Stimulated activated CD8-positive, alpha-beta memory T cell treated with anti-CD3 and anti-CD28 coated beads, Interleukin-12 subunit alpha, Interleukin-12 subunit beta, amount 100 ng/mL, for 4 hours (primary cell): ENCODE measurements at places on chromosomes 7 and 10.

DNA sequence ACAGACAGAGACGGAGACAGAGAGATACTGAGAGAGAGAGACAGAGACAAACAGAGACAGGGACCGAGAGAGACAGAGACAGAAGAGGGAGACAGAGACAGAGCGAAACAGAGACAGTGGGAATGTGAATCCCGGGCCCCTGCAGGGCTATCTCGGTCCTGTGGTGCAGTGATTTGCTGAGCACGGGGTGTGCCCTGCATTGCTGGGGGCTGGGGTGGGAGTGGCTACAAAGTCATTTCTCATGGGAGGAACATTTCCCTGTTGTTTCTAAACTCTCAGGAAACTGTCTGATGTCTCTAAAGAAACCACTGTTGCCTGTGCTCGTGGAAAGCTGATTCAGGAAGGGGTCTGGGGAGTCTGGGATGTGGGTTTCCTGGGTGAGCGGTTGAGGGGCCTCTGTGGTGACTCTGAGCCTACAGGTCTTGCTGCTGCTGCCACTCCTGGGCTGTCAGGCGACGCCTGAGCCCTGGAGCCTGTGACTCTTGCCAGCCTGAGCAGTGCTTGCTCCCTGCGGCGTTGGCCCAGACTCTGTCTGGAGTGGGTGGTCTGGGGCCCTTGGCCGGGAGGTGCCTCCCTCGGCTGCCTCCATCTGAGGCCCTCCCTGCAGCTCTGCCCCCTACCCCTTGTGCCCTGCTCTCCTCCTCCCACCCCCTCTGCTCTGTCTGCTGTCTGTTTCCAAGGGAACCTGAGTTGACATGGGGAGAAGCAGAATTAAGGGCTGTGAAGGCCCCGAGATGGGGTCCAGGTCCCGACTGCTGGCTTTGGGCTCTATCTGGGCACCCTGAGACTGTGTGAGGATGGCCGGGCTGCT is 292.0 kb downstream of the WDR37 start:
- DNase-seq = no peak

GRCh38 chr7:157708919-157709295 is 372.1 kb downstream of the DNAJB6 start:
- no peak for DNase-seq

GRCh38 chr10:131166486-131166885 is 145.0 kb downstream of the TCERG1L start:
- DNase-seq = no peak

DNA sequence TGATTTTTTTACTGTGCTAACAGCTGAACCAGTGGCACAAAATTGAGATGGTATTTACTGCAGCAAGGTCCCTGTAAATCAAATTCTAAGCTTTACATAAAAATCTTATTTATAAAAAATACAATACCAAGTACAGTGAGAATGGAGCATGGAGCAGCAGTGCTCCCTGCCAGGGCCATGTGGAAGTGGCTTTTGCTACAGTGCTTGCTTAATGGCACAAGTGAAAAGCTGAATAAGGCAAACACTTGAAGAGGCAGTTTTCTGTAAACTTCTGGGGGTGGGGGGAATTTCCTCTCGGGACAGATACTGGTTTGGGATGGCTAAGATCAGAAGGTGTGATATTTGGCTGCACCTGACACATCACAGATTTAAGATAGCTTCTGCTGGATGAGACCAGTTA is 27.5 kb downstream of the AP3M1 start:
- no peak for DNase-seq

DNA sequence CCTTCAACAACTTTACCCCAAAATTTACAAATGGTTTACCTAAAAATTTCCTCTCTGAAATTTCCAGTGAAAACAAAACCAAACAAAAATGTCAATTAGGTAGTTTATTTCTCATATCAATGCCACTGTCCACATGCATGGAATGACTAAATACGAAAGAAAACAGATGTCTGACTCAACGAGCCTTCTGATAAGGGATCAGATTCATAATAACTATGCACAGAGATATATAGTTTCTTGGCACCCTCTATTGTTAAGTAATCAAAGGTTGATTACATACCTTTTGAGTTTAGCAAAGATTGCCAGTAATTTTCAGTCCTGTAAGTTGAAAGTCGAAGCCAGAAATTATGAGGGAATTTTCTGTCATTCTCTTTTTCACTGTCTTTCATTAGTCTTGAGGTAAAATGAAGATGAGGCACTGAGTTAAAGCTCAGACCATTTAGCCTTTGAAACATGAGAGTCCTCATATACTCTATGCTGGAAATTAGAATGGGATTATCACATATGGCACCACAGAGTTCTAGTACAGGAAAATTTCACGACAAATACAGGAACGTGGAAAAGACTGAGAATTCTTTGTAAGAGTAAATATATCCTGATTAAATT is 519.1 kb upstream of the ANKRD30A start:
- no peak for DNase-seq

DNA sequence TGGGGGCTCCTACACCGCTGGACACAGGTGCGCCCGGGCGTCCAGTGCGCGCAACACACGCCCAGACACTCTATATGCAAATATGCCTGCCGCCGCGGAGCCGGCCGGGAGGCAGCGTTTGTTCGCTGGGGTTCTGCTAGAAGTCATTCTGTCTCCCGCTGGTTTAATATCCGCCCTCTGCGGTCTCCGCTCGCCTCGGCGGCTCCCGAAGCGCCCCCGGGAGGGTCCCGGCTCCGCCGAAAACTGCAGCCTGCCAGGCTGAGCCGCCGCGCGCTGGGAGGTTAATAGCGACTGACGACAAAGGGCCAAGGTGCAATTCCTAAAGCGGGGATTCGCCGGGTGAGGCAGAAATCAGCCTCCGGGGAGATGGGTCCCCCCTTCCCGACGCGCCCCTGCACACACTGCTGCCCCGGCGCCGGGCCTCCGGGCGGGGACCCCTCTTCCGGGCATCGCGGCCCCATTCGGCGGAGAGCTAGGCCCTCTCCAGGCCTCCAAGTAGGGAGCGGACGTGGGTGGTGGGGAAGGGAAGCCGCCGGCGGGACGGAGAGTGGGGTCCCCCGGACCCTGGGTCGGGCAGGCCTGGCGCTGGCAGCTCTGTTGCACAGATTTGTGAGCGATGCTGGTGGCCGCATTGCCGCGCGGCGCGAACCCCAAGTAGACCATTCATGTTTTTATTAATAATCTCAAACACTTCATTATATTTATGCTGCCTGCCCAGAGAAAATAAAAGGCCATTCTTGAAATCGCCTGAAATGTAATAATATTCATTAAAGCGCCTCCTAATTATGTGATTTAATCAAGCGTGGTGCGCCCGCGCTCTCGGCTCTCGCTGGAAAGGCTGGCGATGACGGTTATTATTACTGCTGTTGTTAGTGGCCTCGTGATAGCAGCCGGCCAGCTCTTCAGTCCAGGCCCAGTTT is 9.1 kb downstream of the EN2 start:
- DNase-seq = no peak

- DNase-seq = no peak
Observed at GRCh38 chr10:123331438-123331837, 177.2 kb downstream of the BUB3 start.

GRCh38 chr7:38728145-38728544 is 97.0 kb upstream of the AMPH start:
- no peak for DNase-seq

GRCh38 chr7:1238931-1239802 is 6.5 kb downstream of the UNCX start:
- no peak for DNase-seq

- DNase-seq = no peak
Observed at GRCh38 chr7:87058744-87059524, 520 bp downstream of the ELAPOR2 start.

DNA sequence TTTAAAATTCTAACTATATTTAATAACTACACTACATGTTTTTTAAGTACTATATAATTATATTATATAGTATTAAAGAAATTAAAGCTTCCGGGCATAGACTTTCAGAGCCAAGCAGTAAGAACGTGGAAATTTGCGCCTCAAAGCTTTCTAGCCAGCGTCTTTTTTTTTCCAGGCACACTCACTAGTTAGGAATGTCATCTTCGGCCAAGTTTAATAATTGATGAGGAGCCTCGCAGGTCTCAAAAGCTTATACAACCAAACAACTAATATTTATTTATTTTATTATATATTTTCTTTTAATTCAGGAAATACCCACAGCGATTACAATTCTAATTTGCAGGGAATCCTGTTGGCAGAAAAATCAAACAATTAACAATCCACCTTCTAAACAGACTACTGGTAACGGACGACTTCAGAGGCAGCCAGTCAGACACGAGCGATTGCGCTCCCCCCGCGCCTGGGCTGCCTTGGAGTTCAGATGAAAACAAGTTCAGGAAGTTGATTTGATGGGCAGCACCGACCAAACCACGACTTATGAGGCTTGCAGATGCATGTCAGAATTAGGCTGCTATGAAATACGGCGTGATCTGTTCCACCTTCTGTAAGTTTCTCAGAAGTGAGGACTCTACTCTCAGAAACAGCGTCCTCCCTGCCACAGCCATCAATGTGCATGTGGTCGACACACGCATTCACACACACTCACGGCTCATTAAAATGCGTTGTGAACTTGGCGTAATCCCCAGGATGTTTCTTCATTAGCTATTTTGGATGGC is 431.8 kb upstream of the MGMT start:
- DNase-seq = no peak

GRCh38 chr7:85019778-85020177 is 167.1 kb downstream of the SEMA3D start:
- DNase-seq = no peak

DNA sequence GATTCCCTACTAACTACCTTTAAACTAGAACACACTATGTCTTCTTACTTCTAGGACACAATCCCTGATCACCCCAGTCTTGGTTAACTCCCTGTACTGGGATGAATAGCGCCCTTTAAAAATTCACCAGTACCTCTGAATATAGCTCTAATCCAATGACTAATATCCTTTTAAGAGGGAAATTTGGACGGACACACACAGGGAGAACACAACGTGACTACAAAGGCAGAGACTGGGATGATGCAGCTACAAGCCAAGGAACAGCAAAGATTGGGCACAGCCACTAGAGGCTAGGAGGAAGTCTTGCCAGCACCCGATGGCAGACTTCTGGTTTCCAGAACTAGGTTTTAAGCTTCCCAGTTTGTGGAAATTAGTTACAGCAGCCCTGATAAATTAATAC is 81.4 kb downstream of the MALSU1 start:
- DNase-seq = no peak

DNA sequence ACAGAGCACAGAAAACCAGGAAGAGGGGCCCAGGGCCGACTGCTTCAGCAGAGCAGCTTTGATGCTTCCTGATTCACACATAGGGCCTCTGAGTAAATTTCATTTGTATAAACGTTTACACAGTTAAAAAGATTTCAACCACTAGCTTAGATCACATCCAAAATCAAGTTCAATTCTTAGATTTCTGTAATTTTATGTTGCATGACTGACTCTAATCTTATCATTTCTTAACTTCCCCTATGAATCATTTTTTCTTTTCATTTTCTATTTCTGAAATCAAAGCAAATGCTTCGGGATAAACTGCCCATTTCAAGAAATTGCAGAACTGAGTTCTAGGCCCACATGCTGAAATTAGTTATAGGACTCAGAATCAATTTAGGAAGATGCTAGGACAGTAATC is 224.7 kb downstream of the INHBA start:
- no peak for DNase-seq

GRCh38 chr10:111875725-111876124 is 307.8 kb downstream of the GPAM start:
- no peak for DNase-seq
